Activated T-helper 1 cell treated with Interleukin-2 at 50 U/mL for 16 hours (primary cell): ENCODE measurements at places on chromosomes 1 and 21.

DNA sequence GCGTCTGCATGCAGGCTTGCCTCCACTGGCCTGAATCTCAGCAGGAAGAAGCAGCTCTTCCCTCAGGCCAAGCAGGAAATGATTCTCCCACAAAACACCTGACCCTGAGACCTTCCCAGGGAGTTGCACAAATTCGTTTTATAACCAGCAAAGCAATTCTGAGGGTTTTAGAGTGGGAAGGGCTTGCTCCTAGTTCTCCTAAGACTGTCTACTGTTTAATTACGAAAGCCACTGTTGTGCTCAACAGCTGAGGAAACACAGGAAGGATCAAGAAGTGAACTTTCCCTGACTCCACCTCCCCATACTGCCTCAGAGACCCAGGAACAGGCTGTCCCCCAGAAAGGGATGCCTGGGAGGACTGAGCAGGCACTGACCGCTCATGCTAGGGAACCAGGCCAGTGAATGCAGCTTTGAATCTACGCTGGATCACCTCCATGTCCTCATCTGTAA, 37.0 kb upstream of the PUM1 start:
- no peak for DNase-seq

DNA sequence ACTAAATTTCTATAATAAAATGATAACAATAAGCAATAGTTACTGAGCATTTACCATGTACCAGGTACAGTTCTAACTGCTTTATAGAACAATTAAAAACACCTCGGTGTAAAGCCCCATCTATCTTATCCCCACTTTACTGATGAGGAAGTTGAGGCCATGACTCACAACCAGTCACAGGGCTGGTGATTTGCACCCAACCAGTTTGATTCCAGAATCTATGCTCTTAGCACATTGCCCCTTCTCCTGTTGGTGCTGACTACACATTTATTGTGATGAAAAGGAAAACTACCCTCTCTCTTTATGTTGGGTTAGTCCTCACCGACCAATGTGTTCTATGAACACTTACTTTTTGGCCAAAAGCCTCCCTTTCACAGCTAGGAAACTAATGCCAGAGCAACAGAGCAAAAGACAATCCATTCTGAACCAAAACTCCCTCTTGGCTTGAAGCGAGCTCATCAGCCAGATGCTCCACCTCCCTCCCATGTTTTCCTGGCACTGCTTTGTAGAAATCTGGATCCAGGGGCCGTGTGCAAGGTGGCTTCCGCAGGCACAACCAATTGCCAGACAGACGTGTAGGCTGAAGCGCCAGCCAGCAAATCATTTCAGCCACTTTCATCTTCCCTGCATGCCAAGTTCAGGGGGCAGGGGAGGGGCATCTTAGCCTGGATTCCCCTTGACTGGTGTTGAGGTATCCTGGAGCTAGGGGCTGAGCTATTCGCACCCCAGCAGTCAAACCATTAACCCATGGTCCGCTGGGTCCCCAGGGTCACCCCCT, 32.0 kb upstream of the SLC30A1 start:
- no peak for DNase-seq

- no peak for DNase-seq
Observed at GRCh38 chr1:30788580-30789387, 31.2 kb upstream of the LAPTM5 start.

DNA sequence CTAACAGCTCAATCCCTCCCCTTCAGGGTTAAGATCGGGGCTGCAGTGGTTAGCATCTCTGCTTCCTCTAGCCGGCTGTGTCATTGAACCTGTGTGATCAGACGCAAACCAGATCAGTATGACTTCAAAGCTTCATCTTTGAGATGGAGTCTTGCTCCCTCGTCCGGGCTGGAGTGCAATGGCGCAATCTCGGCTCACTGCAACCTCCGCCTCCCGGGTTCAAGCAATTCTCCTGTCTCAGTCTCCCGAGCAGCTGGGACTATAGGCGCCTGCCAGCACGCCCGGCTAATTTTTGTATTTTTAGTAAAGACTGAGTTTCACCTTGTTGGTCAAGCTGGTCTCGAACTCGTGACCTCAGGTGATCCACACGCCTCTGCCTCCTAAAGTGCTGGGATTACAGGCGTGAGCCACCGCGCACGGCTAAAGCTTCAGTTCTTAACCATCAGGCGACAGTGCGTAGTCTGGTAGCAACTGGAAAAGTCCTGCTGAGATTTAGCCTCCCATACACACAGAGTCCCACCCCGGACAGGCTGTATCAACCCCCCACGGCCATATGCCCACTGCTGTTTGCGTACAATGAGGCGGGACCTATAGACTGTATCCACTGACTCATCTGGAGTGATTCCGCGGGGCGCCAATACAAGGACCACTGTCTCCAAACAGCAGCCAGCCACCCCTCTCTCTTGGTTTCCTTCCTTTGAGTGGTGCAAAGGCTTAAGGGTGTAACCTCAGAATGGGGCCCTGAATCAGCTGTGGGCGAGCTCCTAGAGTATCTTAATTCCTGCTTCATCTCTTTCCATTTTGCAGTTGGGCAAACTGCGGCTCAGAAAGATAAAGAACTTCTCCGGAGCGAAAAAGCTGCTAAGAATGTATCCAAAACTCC, 23.3 kb downstream of the CELA3A start:
- DNase-seq, result peak; percentile 59

GRCh38 chr21:17446737-17447136, 66.1 kb upstream of the CXADR start:
- DNase-seq, result no peak
